ENCODE measurements at places on chromosomes 12 and 14.

GRCh38 chr12:93387780-93388179, 10.1 kb downstream of the NUDT4 start:
- DNase-seq, result peak; percentile 35

DNA sequence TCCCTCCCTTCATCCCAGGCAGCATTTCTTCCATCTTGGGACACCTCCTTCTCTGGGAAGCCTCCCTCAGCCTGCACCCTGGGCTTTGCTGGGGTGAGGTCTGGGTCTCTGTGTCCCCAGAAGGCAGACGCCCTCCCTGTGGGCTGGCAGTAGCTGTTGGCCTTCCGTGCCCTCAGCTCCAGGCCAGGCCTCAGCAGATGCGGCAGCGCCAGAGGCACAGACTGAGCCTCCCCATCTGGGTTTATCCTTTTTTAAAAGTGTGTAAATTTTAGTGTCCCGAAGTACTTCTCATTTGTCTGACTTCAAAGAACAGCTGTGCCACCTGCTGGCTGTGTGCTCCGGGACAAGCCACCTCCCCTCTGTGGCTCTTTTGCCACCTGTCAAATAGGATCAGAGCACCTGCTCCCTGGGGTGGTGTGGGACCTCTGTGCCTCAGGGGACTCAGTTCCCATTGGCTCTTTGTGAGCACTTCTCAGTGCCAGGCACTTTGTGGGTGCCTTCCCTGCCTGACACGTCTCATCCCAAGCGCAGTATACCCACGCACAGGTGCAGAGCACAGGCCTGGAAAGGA, 11.1 kb downstream of the EXOC3L4 start:
- DNase-seq, result no peak

DNA sequence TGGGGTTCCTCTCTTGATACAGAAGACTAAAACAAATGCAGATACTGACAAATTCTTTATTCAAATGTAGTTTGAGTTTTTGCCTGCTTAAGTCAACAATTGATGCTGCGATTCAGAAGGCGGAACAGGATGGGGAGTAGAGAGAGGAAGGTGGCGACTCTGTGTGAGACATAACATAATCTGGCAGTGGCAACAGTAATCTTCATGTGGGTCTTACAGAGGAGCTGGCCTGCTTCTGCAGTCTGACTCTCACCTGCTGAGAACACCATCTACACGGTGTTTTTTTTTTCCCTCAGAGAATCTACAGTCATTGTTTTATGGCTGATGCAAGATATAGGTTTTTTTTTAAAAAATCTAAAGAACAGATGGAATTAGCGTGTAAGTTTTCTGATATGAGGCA, 10.1 kb downstream of the CCDC92 start:
- no peak for DNase-seq

DNA sequence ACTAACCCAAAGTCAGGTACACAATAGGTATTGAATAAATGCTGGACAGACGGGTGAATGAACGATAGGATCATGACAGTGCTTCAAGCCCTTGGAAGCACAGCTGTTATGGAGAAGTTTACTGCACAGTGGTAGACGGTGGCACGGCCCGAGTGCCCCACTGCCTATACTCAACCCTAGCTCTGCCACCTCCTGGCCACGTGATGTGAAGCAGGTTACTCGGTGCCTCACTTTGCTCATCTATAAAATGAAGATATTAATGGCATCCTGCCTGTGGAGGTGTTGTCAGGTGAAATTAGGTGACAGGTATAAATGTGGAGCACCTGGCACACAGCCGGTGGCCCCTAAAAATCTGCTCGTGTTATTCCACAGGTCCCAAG, 5.8 kb downstream of the ASB2 start:
- peak; percentile 74 for DNase-seq

GRCh38 chr14:36556811-36557433, 25.5 kb downstream of the NKX2-8 start:
- DNase-seq, result peak; percentile 31

- no peak for DNase-seq
Observed at GRCh38 chr12:49961993-49962764, 507 bp downstream of the AQP5 start.

- DNase-seq, result no peak
Observed at GRCh38 chr14:81849714-81850113, 316.1 kb upstream of the SEL1L start.

DNA sequence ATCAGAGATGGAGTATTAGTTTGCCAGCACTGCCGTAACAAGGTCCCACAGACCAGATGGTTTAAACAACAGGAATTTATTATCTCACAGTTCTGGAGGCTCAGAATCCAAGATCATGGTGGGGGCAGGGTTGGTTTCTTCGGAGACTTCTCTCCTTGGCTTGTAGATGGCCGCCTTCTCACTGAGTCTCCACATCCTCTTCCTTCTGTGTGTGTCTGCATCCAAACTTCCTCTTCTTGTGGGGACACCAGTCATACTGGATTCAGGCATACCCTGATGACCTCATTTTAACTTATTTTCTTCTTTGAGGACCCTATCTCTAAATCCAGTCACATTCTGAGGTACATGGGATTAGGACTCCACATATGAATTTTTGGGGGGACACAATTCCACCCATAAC, 455.5 kb downstream of the RGS6 start:
- DNase-seq, result no peak

- no peak for DNase-seq
Observed at GRCh38 chr12:28513983-28514382, 323.7 kb downstream of the CCDC91 start.

GRCh38 chr12:25730489-25731349, 177.6 kb upstream of the LMNTD1 start:
- no peak for DNase-seq

DNA sequence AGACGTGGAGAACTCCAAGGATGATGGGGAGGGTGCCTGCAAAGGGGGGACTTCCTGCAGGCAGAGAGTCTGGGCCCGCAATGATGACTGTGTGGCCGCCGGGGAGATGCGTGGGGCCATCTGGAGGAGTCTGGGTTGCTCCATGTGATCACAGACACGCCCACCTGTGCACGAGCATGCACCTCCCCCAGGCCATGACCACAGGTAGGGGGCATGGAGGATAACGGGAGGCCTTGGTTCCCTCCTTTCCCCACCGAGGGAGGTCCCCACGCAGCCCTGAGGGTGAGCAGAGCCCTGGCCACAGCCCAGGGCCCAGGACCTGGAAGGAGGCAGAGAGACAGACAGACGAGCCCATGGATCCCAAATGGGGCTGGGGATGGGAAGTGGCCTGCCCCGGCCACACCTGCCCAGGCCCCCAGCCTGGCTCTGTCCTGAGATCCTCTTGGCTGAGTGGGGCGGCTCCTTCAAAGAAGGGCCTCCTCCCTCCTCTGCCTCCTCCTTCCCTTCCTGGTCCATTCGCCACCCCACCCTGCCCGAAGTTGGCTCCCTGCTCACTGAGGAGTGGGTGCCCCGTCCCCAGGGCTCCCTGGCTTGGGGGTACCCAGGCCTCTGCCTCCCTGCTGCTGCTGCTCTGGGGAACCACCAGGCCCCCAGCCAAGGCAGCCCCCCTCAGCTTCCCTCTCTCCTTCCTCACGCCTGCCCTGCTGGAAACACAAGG, 138.2 kb downstream of the CALM1 start:
- DNase-seq, result no peak

GRCh38 chr14:76806446-76806845, 6.2 kb downstream of the ANGEL1 start:
- no peak for DNase-seq

DNA sequence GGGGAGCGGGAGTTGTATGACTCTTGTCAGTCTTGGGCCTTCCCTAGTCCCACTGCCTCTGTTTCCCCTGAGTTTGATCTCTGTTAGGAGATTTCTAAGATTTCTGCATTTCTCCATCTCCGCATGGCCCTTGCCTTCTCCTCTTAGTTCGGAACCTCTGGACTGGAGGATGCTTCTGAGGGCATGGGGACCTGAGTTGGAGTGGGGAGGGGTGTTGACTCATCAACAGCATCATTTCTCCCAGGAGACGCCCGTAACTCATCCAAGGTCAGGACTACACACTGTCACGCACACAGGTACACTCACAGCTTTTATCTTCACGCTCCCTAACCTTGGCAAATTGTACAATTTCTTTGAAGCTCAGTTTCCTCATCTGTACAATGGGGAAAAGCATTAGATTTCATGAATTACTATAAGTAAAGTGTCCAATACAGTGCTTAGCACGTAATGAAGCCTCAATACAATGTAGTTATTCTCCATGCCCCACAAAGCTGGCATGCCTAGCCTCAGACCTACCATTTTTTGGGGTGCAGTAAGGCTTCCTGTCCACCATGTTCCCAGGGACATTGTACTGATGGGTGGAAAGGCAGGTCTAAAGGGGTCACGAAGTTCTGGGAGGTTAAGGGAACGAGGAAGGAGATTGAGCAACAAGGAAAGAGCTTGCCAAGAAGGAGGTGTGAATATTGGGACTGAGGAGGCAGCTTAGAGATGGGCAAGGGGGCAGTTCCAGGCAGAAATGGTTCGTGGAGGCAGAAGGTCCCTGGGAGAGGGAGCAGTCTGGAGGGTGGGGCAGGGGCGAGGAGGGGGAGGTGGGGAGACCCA, 600 bp upstream of the LAG3 start:
- no peak for DNase-seq

GRCh38 chr14:106831322-106831720, 1304.9 kb downstream of the TMEM121 start:
- DNase-seq, result peak; percentile 61

- DNase-seq, result no peak
Observed at GRCh38 chr14:72793156-72793939, 100.6 kb downstream of the DPF3 start.

- peak; percentile 78 for DNase-seq
Observed at GRCh38 chr14:49692811-49693734, at the start of gene KLHDC1. KLHDC1 (plus strand) TSS chr14:49693120; CDS start chr14:49693195, 75 bp downstream.

DNA sequence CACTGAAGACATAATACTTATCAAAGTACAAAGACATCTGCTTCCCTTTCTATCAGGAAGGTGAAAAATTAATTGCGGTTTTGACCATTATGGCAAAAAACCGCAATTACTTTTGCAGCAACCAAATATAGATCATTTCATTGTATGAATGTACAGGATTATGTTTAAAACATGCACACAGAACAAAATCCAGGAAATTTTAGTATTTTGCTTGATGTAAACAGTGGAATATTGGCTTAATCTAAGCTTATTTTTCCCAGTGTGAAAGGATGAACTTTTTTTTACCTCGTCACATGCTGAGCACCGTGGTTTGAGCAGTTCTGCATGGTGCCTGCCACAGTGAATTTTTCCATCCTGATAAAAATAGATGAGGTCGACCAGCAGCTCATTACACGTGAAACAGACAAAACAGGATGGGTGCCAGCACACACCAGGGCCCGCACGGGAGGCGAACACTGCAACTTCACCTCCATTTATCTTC, 121.2 kb downstream of the PRICKLE1 start:
- no peak for DNase-seq

- DNase-seq, result no peak
Observed at GRCh38 chr12:22228022-22228875, 106.3 kb downstream of the ST8SIA1 start.

- no peak for DNase-seq
Observed at GRCh38 chr14:88264116-88264515, 59.0 kb downstream of the KCNK10 start.

- DNase-seq, result no peak
Observed at GRCh38 chr14:61308198-61308597, 13.2 kb upstream of the PRKCH start.

GRCh38 chr12:102958073-102958829, 777 bp downstream of the ASCL1 start:
- no peak for DNase-seq

DNA sequence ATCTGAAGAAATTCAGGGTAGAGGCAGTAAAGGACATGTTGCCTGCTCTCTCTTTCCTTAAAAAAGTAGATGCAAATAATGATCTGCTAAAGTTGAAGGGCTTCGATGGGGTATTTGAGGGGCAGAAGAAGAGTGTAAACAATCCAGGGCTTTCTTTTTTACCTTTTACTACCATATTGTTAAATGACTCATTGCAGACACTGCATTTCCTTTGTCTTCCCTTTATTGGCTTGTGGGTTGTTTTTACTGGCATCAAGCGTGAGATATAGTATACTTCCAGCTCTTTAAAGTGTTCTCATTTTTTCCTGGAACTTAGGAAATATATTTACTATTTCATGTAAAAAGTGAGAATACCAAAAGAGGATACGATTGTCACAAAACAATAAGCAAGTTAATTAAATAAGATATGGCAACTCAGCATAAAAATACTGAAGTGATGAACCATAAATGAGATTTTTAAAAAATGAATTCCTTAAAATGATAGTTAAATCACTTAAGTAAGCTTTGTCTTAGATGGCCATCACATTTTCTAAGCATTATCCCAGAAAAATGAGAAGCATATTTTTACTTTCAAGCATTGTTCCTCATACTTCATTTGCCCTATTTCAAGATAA, 72.3 kb upstream of the KRAS start:
- no peak for DNase-seq

GRCh38 chr14:67426161-67426560, 14.2 kb upstream of the PLEK2 start:
- DNase-seq, result no peak

GRCh38 chr12:110243227-110243626, 37.8 kb upstream of the ATP2A2 start:
- no peak for DNase-seq

DNA sequence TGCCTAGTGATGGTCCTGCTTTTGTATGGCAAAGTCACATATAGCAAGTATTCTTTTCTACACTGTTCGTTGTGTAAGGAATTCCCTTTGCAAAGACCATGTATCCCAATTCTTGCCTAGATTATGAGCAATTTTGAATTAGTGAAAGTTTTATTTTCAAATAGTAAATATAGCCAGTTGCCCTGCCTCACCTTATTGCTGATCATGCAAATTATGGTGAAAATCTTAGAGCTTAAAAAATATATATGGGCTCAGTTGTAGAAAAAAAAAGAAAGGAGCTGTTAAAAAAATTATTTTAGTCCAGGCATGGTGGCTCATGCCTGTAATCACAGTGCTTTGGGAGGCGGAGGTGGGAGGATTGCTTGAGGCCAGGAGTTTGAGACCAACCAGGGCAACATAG, 18.8 kb downstream of the SRP54 start:
- no peak for DNase-seq

- no peak for DNase-seq
Observed at GRCh38 chr12:29041621-29042020, 107.5 kb upstream of the FAR2 start.

DNA sequence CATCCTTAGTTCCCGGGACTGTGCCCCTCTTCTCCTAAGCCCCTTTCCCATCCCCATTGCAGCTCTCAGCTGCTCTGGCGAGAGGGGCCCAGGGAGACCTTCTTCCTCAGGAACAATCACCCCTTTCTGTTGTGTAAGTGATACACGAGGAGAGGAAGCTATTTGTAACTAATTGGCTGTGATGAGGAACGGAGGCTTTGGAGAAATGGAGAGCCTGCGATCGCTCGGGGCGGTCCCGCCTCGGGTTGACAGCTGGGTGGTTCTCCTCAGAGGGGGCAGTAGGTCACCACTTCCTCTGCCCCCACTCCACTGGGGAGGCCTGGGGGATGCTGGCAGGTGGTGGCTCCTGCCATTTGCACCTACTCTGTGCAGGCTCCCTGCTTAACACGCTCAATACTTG, 6.6 kb upstream of the PGF start:
- DNase-seq, result no peak

- no peak for DNase-seq
Observed at GRCh38 chr14:67703997-67704396, 2.3 kb downstream of the RDH12 start.

Measured in stimulated activated CD4-positive, alpha-beta T cell treated with anti-CD3 and anti-CD28 coated beads, Interleukin-4, amount 100 ng/mL, for 1 hour (primary cell).